ENCODE measurements at places on chromosomes 6 and 20. TPM values are rescaled to one million over a fixed set of nuclear protein-coding genes. Genes with fewer than 3 reads are reported as not detected.

TPBG gene
- 7.2 TPM for total RNA-seq

TMEM217 gene
- total RNA-seq = 1.8 TPM

EDN1 gene
- total RNA-seq = 4.6 TPM

C6orf136 gene
- 12.0 TPM for total RNA-seq

MCCD1 gene
- not detected for total RNA-seq

RHAG gene
- total RNA-seq = 0.92 TPM

MRAP2 gene
- 30.4 TPM for total RNA-seq

IYD gene
- total RNA-seq = 0.69 TPM

C2 gene
- total RNA-seq = 5.3 TPM

EFCAB8 gene
- not detected for total RNA-seq

ZSCAN9 gene
- 28.6 TPM for total RNA-seq

OR12D3 gene
- not detected for total RNA-seq

GTSF1L gene
- total RNA-seq = not detected

CCR6 gene
- total RNA-seq = not detected

METTL24 gene
- 2.8 TPM for total RNA-seq

SALL4 gene
- 0.69 TPM for total RNA-seq

PSORS1C1 gene
- not detected for total RNA-seq
